CD14-positive monocyte (primary cell): ENCODE measurements at places on chromosomes 13 and 19.

- DNase-seq: no peak
These were observed 27.9 kb upstream of the RCBTB2 start for GRCh38 chr13:48560657-48561337.

DNA sequence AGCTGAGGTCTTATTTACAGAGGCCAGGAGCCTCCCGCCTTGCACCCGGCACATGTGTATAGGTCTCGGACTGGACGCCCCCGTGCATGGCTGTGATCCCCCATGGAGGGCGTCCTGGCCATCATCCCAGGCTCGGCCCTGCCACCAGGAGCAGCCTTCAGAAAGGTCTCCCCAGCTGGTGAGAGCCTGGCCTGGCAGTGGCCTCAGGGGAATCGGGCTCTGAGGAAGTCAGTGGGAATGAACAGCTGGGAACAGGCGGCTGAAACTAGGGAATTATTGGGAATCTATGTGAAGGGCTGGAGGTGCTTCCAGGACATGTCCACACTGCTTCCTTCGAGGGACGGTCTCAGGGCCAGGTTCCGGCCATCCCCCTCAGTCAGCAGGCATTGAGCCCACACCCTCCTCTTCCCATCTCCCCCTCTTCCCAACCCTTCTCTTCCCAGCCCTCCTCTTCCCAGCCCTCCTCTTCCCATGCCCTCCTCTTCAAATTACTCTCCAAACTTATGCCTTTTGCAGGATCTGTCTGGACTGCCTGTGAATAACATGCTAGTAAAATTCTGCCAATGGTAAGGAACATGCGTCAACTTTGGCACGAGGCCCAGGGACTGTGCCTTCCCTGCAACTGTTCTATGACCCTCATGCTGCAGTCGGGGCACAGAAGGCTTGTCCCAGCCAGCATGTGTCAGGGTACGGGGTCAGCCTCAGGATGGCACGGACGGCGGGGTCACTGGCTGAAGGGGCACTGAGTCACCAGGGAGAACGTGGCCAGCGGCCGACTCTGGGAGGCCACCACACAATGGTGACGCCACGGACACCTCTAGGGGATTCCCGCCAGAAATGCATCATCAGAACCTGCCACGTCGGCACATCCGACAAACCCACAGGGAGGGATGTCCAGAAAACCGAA is 24.2 kb upstream of the C13orf46 start:
- DNase-seq: no peak

DNA sequence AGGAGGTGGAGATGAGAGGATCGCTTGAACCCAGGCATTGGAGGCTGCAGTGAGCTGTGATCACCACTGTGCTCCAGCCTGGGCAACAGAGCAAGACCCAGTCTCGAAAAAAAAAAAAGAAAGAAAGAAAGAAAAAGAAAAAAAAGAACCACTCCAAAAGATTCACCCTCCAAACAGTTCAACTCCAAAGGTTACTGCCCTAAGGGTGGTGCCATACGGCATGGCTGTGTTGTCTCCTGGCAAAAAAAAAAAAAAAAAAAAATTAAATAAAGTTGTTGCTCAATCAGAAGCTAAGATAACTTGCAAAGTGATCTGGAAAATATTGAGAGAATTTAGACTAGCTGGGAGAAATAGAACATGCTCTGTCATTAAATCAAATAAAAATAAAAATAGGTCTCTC is 79.5 kb downstream of the KCTD15 start:
- DNase-seq: no peak

- no peak for DNase-seq
These were observed 47.1 kb downstream of the TMEM255B start for GRCh38 chr13:113806104-113806471.

- DNase-seq: no peak
These were observed 174.4 kb downstream of the NUFIP1 start for GRCh38 chr13:44814836-44815235.

DNA sequence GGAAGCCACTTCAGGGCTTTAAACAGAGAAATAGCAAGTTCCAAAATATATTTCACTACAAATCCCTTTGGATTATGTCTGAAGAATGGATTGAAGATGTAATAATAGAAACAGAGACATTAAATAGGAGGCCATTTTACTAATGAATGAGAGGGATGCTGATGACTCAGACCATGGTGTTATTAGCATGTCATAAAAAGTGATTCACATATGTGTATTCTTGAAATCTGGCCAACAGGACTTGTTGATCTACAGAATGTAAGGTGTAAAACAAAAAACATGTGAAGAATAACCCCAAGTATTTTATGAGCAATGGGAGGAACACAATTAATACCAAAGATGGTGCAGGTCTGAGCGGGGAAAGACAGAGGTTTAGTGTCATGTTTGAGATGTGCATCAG is 873.7 kb downstream of the SLITRK5 start:
- no peak for DNase-seq

DNA sequence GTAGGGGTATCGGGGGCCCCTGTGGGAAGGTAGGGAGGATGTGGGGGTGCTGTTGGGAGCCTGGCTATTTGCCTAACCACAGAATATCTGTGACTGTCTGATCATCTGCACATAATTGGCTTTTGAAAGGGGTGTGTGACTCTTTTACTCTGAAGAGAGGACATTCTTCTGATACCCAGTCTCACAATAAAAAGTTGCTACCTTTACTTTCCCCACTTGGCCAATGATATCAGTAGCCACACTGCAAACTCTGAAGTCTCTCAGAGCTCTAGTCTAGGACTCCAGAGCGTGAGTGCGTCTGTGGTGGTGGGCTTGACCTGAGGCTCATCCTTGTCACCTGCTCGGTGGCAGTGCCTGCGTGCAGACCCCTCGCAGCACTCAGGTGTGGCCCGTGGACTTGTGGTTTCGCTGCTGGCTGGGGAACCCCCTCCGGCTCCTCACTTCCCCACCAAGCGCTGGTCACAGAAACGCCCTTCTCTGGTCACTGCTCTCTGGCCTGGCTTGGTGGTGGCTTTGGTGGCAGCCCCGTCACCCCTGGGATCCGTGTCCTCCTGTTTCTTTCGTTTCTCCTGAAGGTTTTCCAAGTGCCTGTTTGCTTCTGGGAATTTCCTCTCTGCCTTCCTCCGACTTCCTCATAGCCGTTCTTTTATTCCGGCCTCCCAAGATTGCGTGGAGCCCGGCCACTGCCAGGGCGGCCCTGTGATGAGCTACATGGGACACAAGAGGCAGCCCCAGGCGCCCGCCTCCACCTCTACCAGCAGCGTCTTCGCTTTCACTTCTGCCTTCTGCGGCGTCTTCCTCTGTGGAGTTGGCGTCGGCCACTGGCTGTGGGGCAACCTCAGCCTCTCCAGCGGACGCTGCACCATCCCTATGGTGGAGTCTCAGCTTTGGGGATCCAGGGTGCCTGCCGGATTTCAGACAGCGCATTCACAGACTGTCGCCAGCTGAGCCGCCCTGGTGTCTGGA is 78.0 kb downstream of the ATP11A start:
- peak; percentile 82 for DNase-seq

DNA sequence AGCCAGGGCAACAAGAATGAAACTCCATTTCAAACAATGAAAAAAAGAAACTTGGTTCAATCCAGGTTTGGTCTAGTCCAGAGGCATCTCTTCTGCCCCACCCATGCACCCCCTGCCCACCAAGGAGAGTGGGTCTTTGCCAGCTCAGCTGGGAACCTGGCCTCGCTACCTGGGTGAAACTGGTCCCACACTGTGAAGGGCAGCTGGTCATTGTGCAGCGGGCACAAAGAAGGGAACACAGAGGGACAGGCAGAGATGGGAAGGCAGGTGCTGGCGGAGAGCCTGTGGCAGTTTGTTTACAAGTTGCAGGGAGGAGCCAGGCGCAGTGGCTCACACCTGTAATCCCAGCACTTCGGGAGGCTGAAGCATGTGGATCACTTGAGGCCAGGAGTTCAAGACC is 50.2 kb downstream of the CPAMD8 start:
- no peak for DNase-seq

DNA sequence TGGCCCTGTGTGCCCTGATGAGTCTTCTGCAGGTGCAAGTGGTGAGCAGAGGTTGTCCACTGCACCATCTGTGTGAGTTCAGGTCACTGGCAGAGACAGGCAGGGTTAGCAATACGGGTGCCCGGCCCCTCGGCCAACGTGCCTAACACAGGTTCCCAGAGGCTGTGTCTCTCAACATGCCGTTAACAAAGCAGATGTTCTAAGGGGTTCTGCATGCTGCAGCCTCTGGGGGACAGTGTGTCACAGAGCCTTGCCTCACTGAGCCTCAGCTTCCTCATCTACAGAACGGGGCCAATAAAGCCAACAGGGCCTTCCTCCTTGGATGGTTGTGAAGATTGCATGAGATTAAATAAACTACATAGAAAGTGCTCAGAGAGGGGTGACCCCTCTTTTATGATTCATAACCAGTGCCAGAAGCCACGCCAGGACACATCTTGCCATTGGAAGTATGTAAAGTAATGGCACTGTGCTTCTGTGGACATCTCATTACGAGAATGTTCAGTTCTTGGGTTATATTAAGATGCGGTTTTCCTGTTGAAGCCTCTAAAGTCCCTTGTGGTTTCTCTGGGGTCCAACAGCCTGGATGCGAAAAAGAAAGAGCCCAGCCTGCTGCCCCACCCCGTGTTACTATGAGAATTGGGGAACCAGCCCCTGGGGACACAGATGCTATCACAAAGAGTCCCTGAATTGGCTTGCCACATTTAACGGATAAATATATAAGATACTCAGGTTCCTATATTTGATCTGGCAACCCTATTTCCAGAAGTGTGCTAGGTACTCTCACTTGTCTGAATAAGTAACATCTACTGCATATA is 11.2 kb upstream of the ARHGEF18 start:
- DNase-seq: peak; percentile 77

- no peak for DNase-seq
These were observed 18.6 kb downstream of the DOCK9 start for GRCh38 chr13:98959291-98959690.

DNA sequence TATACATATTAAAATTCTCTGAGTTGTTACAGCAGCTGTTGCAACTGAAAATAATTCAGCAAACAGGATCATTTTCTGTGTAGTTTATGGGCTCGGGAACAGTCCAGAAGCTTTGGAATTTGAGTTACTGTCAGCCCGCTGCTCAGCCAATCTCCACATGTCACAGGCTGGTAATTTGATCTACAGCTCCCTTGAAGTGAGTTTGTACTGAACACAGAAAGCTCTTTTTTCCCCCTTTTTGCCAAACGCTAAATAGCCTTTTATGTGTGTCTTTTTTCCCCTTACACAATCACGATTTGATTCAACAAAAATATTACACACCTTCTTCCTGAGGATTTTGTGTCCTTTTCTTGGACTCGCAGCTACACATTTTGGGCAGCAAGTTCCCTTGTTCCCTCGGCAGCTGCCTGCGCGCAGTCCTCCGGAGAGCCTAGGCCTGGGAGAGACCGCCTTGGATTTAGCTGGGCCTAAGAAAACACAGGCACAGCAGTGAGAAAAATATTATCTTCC is 371.4 kb downstream of the KCNRG start:
- no peak for DNase-seq

GRCh38 chr13:45691251-45691650 is 10.9 kb upstream of the CBY2 start:
- no peak for DNase-seq

- peak; percentile 63 for DNase-seq
These were observed 99.4 kb upstream of the SERP2 start for GRCh38 chr13:44273991-44274770.

GRCh38 chr13:112062571-112063570 is 4.1 kb upstream of the SOX1 start:
- DNase-seq: no peak

DNA sequence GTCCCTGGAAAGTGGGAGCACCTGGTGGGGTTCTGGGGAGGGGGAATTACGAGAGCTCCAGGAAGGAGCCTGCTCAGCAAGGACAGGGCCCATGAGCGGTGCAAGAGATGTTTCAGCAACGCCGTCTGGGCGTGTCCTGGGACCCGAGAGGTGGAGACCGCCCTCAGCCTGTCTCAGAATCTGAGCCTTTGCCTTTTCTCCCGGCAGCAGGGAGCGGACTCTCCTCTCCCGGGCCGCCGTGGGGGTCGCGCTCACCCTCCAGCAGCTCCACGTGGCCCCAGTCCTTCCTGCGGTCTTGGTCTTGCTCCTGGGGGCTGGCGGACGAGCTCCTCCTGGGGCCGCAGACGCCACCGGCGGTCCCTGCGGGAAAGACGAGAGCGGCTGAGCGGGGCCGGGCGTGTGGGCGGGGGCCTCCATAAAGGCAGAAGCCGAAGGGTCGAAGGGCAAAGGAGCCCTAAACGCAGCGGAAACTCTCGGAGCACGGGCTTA is 714 bp downstream of the POLRMT start:
- DNase-seq: no peak

DNA sequence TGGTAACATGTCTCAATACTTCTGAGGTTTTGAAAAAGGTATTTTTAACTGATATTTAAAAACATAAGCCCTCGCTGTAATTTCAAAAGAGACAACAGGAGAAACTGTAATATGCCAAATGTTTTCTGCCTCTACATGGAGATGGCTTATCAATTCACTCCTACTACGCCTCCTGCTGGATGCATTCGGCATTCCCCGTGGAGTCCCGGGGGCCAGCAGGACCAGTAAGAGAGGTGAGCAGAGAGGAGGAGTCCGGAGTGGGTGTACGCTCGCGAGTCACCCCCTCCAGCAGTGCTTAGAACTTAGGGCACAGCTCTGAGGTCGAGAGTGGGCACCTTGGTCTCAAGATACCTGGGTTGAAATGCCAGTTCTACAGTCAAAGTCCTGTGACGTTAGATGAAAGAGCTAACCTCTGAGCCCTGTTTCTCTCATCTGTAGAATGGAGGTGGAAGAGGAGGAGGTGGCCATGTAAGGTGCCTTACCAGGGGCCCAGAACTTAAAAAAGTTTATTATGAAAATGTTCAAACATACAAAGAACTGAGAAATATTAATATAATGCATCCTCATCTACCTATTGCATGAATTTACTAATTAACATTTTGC is 110.2 kb downstream of the STK24 start:
- DNase-seq: peak; percentile 19

DNA sequence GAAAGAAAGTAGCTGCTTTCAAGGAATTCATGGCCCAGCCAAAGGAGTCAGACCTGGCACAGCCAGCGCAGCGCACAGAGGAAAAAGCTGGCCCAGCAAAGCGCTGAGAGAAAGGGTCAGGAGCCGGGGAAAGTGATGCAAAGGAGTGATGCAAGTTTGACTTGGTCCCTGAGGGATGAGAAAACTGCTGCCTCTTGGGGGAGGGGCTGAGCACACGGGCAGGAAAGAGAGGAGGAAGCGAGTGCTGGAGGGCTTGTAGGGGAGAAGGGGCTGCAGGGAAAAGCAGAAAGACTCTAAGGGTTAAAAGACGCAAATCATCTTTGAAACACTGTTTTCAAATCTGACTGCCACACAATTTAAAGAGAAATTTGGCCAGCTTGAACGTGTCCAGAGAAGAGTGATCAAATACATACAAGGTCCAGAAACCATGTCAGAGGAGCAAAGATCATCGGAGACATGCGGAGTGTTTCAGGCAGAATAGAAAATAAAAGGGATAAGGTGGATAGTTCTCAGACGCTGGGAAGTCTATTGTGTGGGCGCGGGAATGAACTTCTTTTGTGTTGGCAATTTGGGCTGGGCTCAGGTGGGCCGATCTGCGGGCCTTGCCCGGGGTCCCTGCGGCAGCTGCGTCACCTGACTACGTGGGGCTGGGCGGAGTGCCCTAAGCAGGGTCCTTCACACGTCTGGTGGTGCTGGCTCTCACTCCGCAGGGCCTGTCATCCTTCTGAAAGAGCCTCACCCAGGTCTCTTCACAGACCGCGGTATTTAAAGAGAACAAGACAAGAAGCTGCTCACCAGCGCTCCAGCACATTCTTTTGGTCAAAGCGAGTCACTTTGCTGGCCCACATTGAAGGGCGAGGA is 18.1 kb downstream of the N4BP2L1 start:
- DNase-seq: no peak
